Activated CD4-positive, CD25-positive, alpha-beta regulatory T cell (primary cell): ENCODE measurements at places on chromosomes 2 and 18.

- no peak for DNase-seq
Observed at GRCh38 chr2:133676392-133677130, 108.3 kb upstream of the NCKAP5 start.

- no peak for DNase-seq
Observed at GRCh38 chr2:216318521-216318874, 53.8 kb downstream of the MARCHF4 start.

- DNase-seq: no peak
Observed at GRCh38 chr2:34652636-34653035, 1053.5 kb upstream of the FAM98A start.

GRCh38 chr18:58856881-58857280 lies 7.8 kb upstream of the ZNF532 start:
- no peak for DNase-seq

- no peak for DNase-seq
Observed at GRCh38 chr18:49970319-49970718, 157.0 kb upstream of the ACAA2 start.
